ENCODE measurements at places on chromosomes 6 and 20.
A peak's percentile ranks its signal among the peaks of the same experiment; 100 is the strongest.

GRCh38 chr6:152070556-152070955, 263.1 kb downstream of the ESR1 start:
- DNase-seq = no peak

DNA sequence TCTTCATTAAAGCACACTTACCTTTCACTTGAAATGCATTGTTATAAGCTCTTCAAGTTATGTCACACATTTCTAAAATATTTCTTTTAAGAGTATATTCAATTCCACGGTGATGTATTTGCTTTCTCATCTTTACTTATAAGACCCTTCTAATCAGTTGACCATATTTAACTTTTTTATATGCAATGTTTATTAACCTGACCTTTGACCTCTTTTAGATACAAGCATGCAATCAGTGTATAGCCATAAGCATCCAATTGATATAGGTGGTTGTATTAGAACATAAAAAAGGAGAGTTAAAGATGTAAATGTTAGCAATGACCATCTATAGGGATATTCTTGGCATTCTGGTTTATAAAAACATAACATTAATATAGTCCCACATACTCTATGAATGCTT, 9.2 kb downstream of the USP49 start:
- DNase-seq = no peak

DNA sequence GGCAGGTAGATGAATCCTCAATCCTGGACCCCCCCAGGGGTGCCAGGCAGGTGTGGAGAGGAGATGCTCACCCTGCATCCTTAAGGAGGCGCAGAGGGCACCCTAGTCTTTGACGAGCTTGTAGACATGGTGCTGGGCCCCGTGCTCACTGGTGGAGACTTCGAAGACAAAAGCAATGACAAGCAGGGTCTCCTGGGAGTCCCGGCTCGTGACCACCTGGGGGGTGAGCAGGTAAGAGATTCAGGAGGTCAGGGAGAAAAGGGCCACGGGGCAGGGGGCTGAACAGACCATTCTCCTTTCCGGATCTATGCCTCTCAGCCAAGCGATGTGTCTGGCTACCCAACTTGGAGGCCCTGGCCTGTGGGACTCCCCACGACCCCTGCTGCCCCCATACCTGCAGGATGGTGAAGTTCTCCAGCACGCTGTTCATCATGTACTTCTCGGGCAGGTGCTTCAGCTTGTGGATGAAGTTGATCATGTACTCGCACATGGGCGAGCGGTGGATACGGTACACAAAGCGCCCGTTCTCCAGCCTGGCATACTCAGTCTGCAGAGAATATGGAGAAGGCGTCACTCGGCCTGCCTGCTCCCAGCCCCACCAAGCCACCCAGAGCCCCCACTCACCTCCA, 6.9 kb downstream of the RPL10A start:
- no peak for DNase-seq

GRCh38 chr6:107535626-107536025, 45.7 kb downstream of the SOBP start:
- DNase-seq = no peak

- no peak for DNase-seq
Observed at GRCh38 chr6:167993169-167993568, 4.3 kb upstream of the KIF25 start.

DNA sequence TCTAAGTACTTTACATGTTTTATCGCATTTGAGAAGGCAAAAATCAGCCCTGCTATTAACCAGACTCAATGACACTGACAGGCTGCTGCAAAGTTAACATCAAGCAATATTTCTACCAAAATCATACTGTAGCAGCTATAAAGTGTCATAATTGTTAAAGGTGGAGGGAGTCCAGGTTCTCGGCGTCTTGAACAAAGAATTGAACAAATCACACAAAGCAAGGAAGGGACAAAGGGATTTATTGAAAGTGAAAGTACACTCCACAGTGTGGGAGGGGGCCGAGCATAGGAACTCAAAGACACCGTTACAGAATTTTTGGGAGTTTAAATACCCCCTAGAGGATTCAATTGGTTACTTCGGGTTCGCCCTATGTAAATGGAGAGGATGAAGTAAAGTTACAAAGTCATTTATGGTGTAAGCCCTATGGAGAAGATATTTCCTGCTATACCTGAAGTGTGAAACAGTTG, 12.9 kb upstream of the ZNF391 start:
- no peak for DNase-seq

GRCh38 chr6:24854077-24854666, 55.5 kb upstream of the ARMH2 start:
- no peak for DNase-seq

- no peak for DNase-seq
Observed at GRCh38 chr6:122930252-122931180, 65.5 kb upstream of the CLVS2 start.

DNA sequence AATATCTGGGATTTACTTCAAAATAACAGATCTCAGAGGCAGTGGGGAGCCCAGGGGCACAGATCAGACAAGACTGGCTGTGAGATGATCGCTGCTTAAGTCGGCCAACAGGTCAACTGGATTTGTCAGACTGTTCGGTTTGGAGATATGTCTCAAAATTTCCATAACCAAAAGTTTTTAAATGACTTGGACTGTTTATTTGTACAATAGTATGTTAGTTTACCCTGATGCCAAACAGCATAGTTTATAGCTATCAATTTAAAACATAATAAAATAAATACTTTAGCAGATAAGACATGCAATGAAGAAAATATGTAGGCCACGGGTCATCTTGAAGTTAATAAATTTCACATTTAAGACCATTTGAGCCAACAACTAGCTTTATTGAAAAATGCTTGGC, 126.7 kb downstream of the IRF4 start:
- DNase-seq = peak; percentile 7

DNA sequence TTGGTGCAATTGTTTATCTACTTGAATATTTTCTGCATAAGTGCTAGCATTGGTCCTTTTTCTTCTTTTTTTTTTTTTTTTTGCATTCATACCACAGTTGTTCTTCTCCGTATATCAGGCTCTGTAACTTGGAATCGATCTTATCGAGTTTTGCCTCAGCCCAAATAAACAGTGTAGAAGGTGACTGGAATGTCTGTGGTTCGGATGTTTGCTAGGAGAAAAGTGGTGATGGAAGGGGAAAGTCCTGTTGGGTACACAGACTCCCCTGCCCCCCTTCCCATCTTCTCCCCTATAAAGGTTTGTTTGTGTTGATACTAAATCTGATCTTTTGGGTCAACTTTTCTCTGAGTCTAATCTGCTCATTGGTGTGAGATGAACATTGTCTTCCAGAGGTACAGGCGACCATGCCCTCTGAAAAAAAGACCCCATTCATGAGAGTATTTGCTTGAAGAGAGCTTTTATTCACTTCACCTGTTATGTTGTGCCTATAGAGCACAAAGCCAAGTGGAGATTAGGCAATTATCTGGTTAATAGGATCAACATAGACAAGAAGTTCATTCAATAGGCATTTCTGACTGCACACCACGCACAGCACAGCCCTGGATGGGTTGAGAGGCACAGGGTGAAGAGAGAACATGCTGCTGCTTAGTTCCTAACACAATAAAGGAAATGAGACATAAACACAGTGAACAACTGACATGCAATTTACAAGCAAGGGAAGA, 620.0 kb downstream of the PKHD1 start:
- DNase-seq = no peak

DNA sequence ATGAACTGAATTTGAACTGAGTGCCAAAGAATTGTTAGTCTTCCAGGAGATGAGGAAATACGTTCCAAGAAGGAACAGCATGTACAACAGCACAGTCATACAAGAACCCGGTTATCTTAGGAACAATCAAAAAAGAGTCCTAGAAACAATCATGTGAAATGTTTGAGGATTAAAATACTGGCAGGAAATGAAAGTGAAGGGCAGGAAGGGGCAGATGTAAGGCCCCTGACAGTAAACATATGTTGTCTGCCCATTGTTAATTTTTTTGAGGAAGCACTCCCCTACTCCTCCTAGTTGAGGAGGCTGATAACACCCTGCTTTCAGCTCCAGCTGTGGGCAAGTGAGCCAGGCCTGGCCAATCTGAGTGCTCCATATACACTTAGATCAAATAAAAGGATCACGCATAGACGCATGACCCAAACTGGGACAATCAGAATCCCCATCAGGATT, 220.9 kb downstream of the HACE1 start:
- peak; percentile 84 for DNase-seq

DNA sequence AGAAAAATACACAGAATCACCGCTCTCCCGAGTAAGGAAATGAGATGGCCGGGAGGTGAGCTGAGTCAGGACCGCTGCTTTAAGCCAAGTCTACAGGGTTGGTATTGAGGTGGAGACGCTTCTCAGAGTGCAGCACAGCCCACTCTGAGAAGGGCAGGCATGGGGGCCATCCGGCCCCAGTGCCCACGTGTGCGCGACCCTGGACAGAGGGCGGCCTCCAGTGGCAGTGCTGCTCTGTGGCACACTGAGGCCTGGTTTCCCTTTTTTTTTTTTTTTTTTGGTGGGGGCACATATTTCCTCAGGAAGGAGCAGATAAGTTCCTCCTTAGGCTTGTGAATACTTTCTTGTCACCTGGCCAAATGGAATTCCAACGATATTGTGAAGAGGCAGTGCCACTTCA, 88.8 kb downstream of the FOXC1 start:
- no peak for DNase-seq

GRCh38 chr6:154433477-154434241, 76.8 kb downstream of the CNKSR3 start:
- DNase-seq = no peak

DNA sequence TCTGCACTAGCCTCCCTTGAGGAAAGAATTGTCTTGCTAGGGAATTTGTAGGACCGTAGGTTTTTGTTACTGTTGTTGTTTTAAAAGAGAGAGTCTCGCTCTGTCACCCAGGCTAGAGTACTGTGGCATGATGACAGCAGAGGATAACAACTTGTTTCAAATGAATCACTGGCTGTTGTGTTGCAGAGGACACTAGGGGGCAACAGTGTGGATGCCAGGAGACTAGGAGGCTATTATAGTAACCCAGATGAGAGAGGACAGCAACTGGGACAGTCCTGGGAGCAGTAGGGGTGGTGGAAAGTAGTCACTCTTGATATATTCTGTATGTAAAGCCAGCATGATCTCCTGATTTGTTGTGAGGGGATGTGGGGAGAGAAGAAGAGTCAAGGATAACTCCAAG, 41.8 kb upstream of the LAMA4 start:
- peak; percentile 70 for DNase-seq

- peak; percentile 28 for DNase-seq
Observed at GRCh38 chr6:21885111-21885510, 291.6 kb downstream of the SOX4 start.
